ENCODE measurements at places on chromosomes 7 and 10.

DNA sequence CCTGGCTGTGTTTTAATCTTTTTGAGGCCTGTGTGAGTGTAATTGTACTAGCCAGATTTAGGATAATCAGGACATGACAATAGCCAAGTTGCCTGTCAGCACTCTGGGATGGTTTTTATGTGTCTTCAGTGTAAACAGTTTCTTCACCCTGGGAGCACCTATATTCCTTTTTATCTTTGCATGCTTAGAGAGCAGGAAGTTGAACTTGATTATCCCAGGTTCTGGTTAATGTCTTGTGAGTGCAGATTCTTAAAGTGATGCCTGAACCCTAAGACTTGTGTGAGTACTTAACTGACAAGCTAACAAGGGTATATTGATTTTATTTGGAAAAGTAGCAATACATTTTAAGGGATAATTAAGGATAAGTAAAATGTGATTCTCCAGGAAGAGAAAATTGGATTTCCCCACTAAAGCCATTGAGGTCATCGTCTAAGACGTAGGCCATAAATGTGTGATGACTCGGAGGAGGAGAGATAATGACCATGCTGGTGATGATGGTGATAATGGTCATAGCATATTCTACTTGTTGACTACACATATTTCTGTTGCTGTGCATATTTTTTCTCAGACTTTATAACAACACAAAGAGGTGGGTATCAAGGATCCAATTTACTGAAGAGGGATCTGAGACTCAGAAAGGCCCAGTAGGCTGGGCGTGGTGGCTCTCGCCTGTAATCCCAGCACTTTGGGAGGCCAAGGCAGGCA is 234.7 kb downstream of the CAMK1D start:
- DNase-seq, result no peak

DNA sequence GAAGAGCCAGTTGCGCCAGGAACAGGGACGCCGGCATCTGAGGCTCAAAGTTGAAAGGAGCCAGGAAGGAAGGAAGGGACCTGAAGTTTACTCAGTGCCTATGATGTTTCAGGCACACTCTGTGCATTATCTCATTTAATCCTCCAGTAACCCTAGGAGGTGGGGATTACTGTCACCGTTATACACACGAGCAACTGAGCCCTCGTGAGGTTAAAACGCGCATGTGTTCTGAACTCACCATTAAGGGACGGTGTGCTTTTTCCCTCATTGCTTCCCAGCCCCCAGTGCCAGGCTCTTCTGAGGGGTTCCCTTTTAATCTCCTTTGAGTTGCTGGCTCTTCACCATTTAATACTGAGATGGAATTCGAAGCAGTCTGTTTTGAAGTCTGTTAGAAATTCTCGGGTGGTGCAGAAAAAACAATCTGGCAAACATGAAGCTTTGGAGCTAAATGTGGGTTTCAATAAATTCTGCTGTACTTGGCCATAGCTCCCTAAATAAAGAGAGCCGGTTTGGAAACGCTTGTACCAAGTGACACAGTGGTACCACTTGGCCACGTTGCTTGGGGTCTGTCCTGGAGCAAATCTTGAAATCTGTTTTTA is 102.2 kb downstream of the TAX1BP1 start:
- DNase-seq, result no peak

GRCh38 chr10:68959695-68960527 is 3.9 kb downstream of the DDX21 start:
- DNase-seq, result no peak

DNA sequence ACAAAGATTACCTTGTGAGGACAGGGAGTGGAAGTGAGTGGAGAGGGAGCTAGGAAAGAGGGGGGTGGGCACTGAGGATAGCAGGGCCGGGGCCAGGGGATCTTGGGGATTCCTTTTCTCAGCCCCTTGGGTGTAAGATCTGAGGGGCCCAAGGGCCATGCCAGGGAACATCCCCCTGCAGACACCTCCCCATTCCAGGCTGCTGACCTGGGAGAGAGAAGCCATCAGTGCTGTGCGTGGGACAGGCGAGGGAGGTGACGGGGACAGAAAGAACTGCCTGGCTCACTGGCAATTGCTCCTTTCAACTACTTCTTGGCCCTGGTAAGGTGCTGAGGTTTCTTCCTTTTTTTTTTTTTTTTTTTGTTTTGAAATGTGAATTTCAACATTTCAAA is 12.0 kb upstream of the BTBD16 start:
- no peak for DNase-seq

- no peak for DNase-seq
Observed at GRCh38 chr7:86706406-86706805, 62.7 kb downstream of the GRM3 start.

GRCh38 chr10:96721207-96721572 is 876 bp upstream of the PIK3AP1 start:
- no peak for DNase-seq

DNA sequence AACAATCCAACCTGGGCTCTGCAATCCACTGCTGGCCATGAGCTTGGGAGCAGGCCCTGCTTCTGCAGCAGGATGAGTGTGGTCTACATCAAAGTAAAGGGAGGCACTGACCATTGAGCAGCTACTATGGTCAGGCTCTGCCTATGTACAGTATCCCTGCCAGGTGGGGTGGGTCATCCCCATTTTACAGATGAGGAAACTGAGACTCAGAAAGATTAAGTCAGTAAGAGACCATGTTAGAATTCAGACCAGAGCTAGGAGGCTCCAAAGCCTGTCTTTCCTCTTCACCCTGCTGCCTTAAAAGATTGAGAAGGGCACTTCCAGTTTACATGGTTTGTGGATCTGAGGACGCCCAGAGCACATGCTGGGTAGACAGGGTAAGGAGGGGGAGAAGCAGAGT is 27.1 kb upstream of the CDH23 start:
- DNase-seq, result no peak

DNA sequence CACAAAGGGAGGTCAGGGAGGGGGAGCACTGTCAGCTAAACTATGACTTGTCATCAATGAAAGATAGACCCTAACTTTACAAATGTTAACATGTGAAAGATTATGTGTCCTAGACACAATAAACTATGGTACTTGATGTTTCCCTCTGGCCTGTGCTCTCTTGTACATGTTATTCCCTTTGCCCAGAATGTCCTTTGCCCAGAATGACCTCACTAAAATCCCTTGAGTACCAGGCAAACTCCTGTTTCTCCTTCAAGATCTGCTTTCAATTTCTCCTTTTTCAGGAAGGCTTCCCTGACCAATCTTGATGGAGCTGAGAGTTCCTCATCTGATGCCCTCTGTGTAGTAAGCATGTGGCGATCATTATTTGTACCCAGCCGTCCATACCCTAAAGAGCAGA is 143.1 kb downstream of the ZNF365 start:
- no peak for DNase-seq

DNA sequence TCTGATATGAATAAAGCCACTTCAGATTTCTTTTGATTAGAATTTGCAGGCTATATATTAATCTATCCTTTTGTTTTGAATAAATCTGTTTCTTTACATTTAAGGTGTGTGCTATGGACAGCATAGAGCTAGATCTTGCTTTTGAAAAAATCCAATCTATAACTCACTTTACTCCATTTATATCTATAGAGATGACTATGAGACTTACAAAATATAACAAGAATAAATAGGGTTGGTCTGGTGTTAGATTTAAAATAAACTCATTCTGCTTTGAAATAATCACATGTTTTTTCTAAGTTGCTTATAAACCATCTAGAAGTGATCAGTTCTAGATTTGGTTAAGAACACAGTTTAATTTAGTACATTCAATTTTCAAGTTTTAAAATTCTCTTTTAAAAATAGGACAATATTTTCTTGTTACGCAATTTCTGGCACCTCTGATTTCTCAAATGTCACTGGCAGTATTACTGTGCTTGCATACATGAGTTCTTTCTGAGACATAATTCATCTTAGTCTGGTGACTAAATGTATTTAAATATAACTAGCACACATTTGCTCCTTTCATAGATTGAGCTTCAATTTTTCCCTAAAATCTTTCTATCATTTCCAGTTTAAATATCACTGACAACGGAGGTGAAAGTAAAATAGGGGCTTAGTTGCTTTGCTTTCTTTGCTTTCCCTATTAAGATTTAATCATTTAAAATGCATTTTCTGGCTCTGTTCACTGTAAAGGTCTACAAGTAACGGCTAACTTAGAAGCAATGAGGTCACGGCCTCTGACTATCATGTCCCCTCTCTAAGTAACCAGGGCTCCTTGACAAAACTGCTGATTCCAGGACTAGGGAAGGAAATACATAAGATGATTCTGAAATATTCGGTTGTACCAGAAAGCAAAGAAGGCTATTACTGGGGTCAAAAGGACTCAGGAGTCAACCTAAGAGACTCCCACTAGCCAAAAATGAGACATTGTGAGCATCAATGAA is 89.3 kb downstream of the ICA1 start:
- no peak for DNase-seq

GRCh38 chr10:16439295-16439694 is 2.5 kb downstream of the PTER start:
- no peak for DNase-seq

DNA sequence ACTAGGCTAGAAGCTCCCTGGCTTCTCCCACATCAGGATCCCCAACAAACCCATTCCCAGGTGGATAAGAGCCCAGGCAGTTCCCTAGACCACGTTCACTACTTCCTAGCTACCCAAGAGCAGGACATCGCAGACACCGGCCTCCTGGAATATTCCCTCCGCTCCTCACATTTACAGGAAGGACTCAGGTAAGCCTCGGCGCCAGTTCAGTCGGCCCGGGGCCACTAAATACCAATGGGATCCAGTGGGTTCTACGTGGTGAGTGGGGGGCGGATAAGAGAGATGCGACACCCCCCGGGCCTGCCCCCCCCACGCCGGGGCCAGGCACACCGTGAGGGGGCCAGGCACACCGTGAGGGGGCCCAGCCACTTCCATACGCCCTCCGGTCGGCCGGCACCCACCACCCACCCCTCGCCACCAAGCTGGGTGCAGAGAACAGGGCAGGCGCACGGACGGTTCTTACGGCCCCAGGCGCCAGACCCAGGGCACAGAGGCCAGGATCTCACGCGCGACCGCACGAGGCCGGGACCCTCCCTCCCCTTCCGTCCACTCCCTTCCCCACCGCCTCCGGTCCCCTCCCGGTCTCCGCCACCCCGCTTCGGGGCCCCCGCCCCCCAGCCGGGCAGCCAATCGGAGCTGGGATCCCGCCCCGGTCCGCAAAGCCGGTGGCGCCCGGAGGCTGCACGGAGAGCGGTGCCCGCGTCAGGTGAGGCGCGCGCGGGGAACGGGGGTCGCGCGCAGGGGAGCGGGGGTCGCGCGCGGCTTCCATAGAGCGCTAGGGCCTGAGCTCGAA is at the start of gene BLVRA:
TSS of gene BLVRA (plus strand) at position 652 of the 793 bp plus-strand sequence. CDS start 12,479 bp downstream, outside the sequence.
- peak; percentile 85 for DNase-seq

GRCh38 chr10:72012796-72013195 is 48.6 kb downstream of the CHST3 start:
- DNase-seq, result no peak

- no peak for DNase-seq
Observed at GRCh38 chr10:86523348-86523747, 1.8 kb upstream of the WAPL start.

GRCh38 chr7:38311329-38311937 is 38.0 kb upstream of the TARP start:
- DNase-seq, result peak; percentile 65

DNA sequence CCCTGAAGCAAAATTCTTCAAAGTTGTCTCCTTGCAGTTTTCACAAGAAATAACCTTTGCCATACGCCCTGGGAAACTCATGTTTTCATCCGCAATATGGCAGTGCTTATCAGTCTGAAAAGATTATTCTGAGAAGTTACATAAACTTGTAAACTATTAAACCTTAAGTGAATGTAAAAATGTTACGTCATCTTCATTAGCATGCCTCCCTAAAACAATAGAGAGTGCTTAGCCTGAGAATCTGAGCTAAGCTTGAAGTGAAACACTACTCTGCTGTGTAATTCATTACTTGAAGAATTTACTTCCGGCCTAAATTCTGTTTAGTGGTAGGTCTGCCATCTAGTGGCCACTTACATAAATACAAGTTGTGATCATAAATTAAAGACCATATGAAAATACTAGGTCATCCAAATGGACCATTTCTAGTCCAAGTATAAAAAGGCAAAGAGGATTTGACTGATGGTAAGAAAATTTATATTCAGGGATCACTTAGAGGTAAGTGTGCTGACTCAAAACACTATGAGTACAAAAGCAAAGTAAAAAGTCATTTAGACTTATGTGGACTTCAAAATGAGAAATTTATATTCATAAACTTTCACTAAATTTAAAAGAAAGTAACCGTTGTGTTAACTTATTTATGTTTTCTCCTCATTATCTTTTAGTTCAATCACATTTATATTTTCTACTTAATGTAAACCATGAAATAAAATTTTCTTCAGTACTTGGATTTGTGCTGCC is 745.1 kb upstream of the LRRTM3 start:
- no peak for DNase-seq

- DNase-seq, result no peak
Observed at GRCh38 chr7:72053292-72053691, 358.8 kb downstream of the CALN1 start.

- DNase-seq, result peak; percentile 86
Observed at GRCh38 chr7:137820677-137821420, 25.9 kb downstream of the DGKI start.

GRCh38 chr10:17122052-17122451 is 7.6 kb downstream of the CUBN start:
- no peak for DNase-seq

DNA sequence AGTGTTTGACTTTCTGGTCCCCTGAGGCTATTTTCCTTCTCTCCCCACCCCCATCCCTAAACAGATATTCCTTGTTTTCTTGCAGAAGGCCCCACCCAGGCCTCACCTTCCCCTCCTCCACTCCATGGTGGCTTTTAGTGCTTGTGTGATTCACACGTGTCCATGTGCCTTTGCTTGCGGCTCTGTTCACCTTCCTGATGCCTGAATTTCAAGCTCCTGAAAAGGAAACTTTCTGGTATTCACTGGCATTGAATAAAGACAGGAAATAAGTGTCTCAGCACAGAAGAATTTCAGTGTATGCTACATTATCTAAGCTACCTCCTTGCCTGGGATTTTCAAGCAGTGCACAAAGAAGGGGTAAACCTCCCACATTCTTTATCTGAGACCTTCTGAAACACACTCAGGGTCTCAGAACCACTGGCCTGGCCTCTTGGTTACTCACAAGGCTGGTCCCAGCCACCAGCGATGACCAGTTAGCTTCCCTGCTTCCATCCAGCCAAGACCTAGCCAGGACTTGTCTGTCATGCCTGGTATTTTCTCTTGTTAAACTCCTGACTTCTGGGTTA is 17.2 kb upstream of the UBE2H start:
- DNase-seq, result no peak

- no peak for DNase-seq
Observed at GRCh38 chr10:5618042-5618441, 48.4 kb downstream of the ASB13 start.

DNA sequence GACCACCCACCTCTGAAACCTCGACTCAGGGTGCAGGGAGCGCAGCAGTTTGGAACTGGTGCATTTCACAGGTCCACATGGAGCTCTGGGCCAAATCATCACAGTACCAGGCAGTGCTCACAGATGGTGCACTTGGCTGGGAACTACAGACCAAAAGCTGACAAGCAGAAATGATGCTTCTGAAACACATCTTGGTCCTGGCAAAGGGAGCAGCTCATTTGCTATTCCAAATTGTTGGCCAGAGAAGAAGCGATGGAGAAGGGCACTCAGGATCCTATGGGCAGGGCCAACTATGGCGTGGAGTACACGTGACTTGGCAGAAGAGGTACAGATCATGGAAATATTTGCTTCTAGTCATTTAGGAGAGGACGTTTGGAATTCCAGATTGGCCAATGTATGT is 383.9 kb downstream of the CALN1 start:
- no peak for DNase-seq

GRCh38 chr10:48302515-48303476 is 3.7 kb upstream of the MAPK8 start:
- DNase-seq, result no peak

- DNase-seq, result no peak
Observed at GRCh38 chr10:17984056-17984455, 32.3 kb downstream of the SLC39A12 start.
